HEK293T (cell line): ENCODE measurements at places on chromosomes 6 and 20.

GRCh38 chr6:169839493-169839892 is 88.1 kb downstream of the ERMARD start:
- no peak for DNase-seq

DNA sequence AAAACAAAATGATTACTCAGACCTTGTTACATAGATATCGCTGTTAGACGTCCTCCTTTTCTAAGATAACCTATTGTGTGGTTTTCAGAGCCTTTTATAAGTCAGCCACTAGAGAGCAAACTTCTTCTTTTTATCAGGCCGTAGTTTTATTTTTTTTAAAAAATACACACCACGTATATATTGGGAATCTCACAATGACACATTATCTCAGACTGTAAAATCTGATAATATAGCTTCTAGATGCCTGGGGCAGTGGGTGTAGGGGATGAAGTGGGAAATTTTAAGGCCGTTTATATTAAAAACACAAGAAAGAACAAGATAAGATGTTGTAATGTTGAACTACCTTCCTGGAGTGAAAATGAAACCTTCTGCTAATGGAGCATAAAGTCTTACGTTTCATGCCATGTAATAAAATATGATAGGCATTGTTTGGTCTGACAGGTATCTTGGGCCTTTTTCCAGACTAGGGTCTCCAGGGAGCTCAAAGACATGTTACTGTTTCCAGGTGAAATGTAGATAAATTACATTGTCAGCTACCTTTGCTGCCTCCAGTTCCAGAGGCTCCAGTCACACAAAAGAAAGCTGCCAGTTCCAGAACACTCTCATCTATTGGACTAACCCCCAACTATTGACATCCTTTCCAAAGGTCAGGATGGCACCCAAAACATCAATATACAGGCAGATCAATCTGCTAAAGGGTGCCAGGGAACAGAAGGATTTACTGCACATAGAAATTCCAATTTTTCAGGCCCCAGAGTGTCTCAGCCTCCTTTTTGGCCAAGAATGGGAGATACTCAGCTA is 130.2 kb upstream of the AKIRIN2 start:
- no peak for DNase-seq

DNA sequence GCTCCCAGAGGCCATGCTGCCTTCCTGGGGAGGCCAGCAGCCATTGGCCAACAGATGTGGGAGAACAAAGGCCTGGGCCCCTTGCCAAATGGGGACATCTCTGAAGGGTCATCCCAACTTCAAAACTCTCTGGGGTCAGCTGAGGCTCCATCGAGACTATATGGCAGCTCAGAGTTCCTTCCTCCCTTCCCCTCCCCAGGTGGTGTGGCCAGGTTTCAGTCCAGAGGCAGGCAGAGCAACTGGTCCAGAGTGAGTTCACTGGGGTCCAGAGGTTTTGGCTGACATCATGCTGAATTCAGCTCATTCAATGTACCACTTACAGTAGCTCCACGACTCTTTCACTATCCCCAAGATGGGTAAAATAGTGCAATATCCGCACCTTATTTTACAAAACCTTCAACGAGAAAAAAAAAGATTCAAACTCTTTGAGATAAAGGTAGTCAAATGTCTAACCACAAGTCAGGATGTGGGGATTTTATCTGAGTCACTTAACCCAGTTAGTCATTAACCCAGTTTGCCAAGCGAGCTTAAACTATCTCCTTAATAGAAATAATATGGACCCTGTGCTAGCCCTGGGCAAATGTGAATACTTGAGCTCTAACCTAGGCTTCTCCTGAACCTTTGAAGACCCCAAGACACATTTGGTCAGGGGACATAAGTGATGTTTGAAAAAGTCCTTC is 108.4 kb upstream of the PLEKHG1 start:
- no peak for DNase-seq

- DNase-seq = no peak
Observed at GRCh38 chr6:18327626-18328025, 59.5 kb upstream of the RNF144B start.

DNA sequence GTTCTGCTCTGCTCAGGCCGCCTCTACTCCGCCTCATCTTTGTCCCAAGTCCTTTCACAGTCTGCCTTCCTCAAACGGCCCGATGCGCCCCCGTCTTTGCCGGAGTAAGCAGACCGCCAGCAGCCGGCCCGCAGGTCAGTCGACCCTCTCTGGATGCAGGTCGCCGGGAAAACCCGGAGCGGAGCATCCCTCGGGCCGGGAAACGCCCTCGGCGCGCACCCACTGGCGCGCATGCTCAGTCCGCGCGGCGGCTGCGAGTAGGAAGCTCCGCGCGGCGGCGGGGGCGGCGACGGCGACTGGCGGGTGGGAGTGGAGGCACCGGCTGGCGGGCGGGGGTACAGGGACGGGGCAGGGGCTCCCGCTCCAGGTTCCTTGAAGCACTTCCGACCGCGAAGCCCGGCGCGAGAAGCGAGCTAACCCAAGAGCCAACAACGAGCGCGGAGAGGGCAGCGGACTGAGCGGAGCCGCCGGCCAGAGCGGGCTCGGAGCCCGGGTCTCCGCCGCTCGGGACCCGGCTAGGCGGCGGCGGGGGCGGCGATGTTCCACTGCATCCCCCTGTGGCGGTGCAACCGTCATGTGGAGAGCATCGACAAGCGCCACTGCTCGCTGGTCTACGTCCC is at the start of gene LRRC1:
LRRC1 (plus strand) TSS at position 286 of the 620 bp plus-strand sequence; CDS start at position 538, 252 bp downstream.
- DNase-seq = peak; percentile 91

- DNase-seq = no peak
Observed at GRCh38 chr20:20102716-20103258, 50.5 kb downstream of the CFAP61 start.

- DNase-seq = no peak
Observed at GRCh38 chr20:18851629-18852028, 38.0 kb downstream of the SCP2D1 start.

DNA sequence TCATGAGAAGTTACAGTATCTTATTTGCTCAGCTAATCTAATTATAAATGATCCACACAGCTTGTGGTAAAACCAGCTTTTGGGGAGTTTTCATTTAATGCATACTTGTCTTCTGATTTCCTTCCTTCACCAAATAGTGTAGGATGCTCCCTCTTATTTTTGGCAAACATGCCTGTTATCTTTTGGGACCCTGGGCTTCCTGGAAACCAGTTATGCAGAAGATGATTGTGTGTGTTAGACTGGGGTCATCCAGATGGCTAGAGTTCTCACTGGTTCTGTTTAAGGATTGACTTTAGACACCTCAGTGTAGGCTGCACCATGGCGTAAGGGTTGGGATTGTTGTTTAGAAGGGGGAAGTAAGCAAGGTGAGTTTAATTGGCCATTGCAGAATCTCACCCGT is 61.3 kb downstream of the PTPN1 start:
- no peak for DNase-seq

DNA sequence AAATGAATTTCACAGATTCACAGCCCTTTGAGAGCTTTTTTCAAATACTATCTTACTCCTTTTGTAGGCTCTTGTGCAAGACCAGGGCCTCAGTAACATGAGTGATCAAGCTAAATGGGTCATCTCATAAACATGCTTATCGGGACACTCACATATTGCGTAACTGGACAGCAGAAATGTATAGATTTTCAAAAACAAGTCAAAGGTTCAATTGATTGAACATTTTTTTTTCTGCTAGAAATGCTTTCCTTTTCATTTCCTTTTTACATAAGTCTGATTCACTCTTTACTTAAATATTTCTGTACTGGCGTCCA is 8.7 kb upstream of the SALL4 start:
- no peak for DNase-seq

GRCh38 chr20:1856424-1856823 is 38.8 kb upstream of the SIRPA start:
- no peak for DNase-seq

- no peak for DNase-seq
Observed at GRCh38 chr20:54598352-54598751, 123.0 kb downstream of the DOK5 start.

DNA sequence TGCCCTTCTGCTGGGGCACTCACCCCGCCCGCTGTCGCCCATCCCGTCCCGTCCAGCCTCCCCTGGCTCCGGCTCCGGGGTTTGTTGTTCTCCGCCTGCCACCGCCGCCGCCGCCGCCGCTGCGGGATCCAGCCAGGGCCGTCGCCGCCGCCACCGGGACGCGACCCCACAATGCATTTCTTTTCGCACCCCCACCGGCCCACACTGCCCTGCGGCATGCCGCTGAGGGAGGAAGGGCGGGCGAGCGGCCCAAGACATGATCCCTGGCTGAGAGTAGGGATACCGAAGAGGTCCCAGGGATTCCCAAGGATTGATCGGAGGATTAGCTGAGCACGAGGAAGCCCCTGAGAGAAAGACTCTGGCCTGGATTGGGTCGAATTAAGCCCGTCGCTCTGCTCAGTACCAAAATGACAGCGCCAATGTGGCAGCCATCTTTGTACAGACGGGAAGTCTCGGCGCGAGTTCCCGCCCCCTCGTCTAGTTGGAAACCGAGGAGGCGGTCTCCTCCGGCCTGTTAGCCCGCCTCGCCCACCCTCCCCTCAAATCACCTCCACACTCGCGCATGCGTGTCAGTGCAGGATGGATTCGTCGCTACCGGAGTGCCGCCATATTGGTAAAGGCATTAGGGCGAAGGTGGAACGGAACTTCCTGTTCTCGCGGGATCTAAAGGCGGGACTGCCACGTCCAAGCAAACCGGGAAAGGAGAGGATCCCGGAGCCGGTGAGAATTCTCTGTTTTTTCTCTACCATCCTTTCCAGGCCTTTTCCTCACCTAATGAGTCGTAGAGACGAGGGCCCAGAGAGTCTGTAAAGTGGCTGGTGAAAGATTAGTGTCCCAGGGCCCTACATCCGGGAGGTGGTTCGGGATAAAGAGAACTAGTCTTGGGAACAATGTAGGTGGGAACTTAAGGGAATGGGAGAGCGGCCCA is at the start of the genes RXRB and SLC39A7:
RXRB (minus strand) TSS at position 447 of the 928 bp plus-strand sequence; CDS start at position 258, 189 bp downstream.
SLC39A7 (plus strand) TSS at position 649 of the 928 bp plus-strand sequence. CDS start 379 bp downstream, outside the sequence.
- DNase-seq = peak; percentile 94
